ENCODE measurements at places on chromosomes 1 and 21. TPM values are rescaled to one million over a fixed set of nuclear protein-coding genes. Genes with fewer than 3 reads are reported as not detected.

GRCh38 chr1:24195136-24195535 lies 8.0 kb upstream of the IFNLR1 start:
- no peak overlapping the region for H3K27ac ChIP-seq
- H3K4me1 ChIP-seq, result peaks cover 6% of the 10 kb centered on the region
- no peak for DNase-seq
- no peak overlapping the region for H3K4me3 ChIP-seq
- H3K36me3 ChIP-seq, result no peaks in the 10 kb centered on the region

GRCh38 chr1:155569988-155570592 lies 7.5 kb upstream of the ASH1L start:
- H3K36me3 ChIP-seq, result no peaks in the 10 kb centered on the region
- H3K4me1 ChIP-seq, result peaks cover 6% of the 10 kb centered on the region
- H3K27me3 ChIP-seq, result no peaks in the 10 kb centered on the region
- H3K27ac ChIP-seq, result no peak overlapping the region
- no peak for DNase-seq

GRCh38 chr1:74771913-74772515 lies 39.1 kb downstream of the TYW3 start:
- DNase-seq, result no peak
- peaks cover 2% of the 10 kb centered on the region for H3K4me1 ChIP-seq
- H3K27ac ChIP-seq, result no peak overlapping the region
- H3K27me3 ChIP-seq, result peaks cover 16% of the 10 kb centered on the region

The OR2T2 gene
- total RNA-seq, result not detected

The SMCP gene
- total RNA-seq, result not detected

The OR2M3 gene
- total RNA-seq, result not detected

The IGSF21 gene
- not detected for total RNA-seq

GRCh38 chr1:45814776-45815175 lies 11.4 kb downstream of the MAST2 start:
- H3K27ac ChIP-seq, result no peak overlapping the region
- H3K27me3 ChIP-seq, result no peaks in the 10 kb centered on the region
- H3K4me3 ChIP-seq, result no peak overlapping the region
- peaks cover 1% of the 10 kb centered on the region for H3K4me1 ChIP-seq
- H3K36me3 ChIP-seq, result no peaks in the 10 kb centered on the region
- DNase-seq, result no peak

DNA sequence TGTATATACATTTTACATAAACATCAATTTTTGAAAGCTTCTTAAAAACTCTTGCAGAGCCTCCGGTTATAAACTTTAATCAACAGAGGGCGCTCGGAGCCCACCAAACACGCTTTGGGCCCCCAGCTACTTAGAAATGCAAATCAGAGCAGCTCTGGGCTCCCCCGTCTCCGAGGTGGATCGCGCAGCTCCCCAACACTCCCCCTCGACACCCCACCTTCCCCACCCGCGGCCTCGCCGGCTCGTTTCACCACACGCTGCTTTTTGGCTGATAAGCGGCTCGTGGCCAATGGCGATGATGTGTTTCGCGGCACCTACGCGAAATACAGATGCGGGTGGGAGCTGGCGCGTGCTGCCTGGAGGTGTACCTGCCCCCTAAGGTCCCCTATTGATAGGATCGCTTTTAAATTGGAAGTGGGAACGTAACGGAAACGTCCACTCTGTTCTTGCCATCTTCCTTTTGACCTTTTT lies 1.7 kb upstream of the KIF26B start:
- peaks cover 13% of the 10 kb centered on the region for H3K4me1 ChIP-seq
- peak overlapping the region; percentile 91 for H3K4me3 ChIP-seq
- peaks cover 67% of the 10 kb centered on the region for H3K27me3 ChIP-seq
- DNase-seq, result peak; percentile 32
- H3K36me3 ChIP-seq, result peaks cover 2% of the 10 kb centered on the region

The FCER1A gene
- total RNA-seq, result 5.9 TPM

- no peak for DNase-seq
- no peaks in the 10 kb centered on the region for H3K27me3 ChIP-seq
- peaks cover 37% of the 10 kb centered on the region for H3K4me1 ChIP-seq
- H3K36me3 ChIP-seq, result peaks cover 3% of the 10 kb centered on the region
These were observed 3.8 kb downstream of the TRPM2 start for GRCh38 chr21:44357064-44357837.

DNA sequence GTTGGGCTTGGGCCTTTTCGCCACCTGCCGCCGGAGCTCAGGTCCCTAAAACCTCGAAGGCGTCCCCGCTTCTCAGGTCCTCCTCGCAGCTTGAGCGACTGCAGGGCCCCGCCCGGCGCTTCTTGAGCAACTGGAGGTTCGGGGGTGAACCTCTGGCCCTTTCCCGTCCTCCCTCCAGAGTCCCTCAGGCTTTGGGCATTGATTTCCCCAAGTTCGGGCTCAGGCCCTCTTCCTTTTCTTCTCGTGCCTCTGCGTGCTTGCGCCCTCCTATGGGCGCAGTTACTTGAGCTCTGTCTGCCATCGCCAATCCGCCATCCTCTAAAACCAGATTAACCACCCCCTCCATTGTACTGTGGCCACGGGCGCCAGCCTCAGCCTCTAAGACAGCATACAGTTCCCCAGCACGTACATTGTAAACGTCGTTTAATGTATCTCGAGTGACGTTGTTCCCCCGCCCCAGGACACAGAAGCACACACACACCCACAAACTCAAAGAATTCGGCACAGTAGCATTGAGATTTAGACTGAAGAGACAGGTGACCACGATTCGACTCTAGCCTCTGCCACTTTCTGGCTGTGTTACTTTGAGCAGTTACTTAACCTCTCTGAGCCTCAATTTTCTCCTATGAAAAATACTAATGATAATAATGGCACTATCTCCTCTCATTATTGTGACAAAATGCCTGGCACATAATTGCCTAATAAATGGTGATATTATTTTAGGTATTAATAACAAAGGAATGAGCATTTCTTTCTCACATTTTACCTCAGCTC lies 22.6 kb downstream of the BTG2 start:
- H3K4me1 ChIP-seq, result peaks cover 50% of the 10 kb centered on the region
- H3K36me3 ChIP-seq, result no peaks in the 10 kb centered on the region
- no peaks in the 10 kb centered on the region for H3K27me3 ChIP-seq
- peak; percentile 65 for DNase-seq

GRCh38 chr1:38865112-38865715 lies 5.6 kb upstream of the RRAGC start:
- no peaks in the 10 kb centered on the region for H3K27me3 ChIP-seq
- no peak for DNase-seq
- peaks cover 29% of the 10 kb centered on the region for H3K4me1 ChIP-seq
- no peak overlapping the region for H3K4me3 ChIP-seq
- H3K36me3 ChIP-seq, result peaks cover 3% of the 10 kb centered on the region

The TRPM2 gene
- total RNA-seq, result 26.1 TPM

- H3K27ac ChIP-seq, result no peak overlapping the region
- H3K27me3 ChIP-seq, result no peaks in the 10 kb centered on the region
- no peak for DNase-seq
- no peaks in the 10 kb centered on the region for H3K4me1 ChIP-seq
These were observed 65.3 kb downstream of the MEGF6 start for GRCh38 chr1:3546048-3546384.

- H3K27ac ChIP-seq, result no peak overlapping the region
- no peaks in the 10 kb centered on the region for H3K36me3 ChIP-seq
- peaks cover 22% of the 10 kb centered on the region for H3K4me1 ChIP-seq
These were observed 130.2 kb downstream of the TGFBR3 start for GRCh38 chr1:91755702-91756287.

- H3K4me1 ChIP-seq, result peaks cover 4% of the 10 kb centered on the region
- no peak overlapping the region for H3K27ac ChIP-seq
- H3K4me3 ChIP-seq, result no peak overlapping the region
- H3K36me3 ChIP-seq, result peaks cover 11% of the 10 kb centered on the region
These were observed 339.2 kb downstream of the DPYD start for GRCh38 chr1:97581614-97582051.

The RHCE gene
- total RNA-seq, result not detected

All from T-helper 17 cell (primary cell).